ENCODE measurements at places on chromosomes 5 and 9.

- no peak for DNase-seq
These were observed 447.8 kb downstream of the PLK2 start for GRCh38 chr5:58012102-58012501.

- DNase-seq: no peak
These were observed 138.8 kb upstream of the RETREG1 start for GRCh38 chr5:16755641-16756040.

DNA sequence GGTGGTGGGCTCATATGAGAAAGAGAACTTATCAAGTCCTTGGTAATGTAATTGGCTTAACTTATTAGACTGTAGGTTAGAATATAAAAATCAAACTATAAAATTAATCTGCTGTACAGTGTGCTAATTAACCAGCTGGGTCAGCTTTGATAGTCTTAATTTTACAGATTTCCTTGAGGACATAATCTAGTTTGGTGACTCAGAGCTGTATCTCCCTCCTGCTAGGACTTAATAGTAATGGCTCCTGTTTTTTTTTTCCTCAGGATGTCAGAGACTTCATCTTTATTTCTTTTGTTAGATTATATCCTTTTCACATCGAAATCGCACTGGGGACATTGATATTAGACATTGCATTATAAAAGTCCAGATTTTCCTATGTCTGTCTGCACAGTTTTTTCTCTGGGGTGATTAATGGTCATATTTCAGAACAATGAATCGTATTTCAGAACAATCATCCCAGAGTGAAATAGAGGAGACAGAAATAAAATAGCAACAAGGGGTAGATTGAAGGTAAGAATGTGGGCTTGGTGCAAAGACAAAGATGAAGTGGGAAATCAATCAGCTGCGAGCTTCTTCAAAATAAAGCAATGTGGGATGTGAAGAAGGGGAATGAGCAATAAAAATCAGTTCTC, 346.4 kb upstream of the RIOK2 start:
- no peak for DNase-seq

DNA sequence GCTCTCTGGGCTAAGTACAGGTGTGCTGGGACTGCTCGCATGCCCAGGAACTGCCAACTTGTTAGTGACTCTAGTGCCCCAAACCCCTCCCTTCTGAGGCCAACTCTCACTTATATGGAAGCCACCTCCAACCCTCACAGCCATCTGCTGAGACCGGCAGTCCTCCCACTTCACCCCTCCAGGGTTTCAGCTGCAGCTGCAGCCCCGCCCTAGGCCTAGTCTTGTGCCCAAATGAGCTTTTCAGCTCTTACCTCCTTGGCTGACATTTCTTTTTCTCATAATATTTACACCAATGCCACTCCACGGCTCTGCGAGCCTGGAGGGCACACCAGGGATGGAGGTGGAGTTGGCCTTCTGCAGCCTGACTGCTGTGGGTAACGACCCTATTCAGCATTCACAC, 166.6 kb downstream of the ROR2 start:
- no peak for DNase-seq

- DNase-seq: no peak
These were observed 110.0 kb downstream of the ROR2 start for GRCh38 chr9:91839926-91840465.

Data from stimulated activated CD4-positive, alpha-beta T cell treated with anti-CD3 and anti-CD28 coated beads, Interleukin-12 subunit alpha, Interleukin-12 subunit beta, amount 100 ng/mL, for 48 hours (primary cell).